ENCODE measurements at places on chromosomes 5 and 9.

DNA sequence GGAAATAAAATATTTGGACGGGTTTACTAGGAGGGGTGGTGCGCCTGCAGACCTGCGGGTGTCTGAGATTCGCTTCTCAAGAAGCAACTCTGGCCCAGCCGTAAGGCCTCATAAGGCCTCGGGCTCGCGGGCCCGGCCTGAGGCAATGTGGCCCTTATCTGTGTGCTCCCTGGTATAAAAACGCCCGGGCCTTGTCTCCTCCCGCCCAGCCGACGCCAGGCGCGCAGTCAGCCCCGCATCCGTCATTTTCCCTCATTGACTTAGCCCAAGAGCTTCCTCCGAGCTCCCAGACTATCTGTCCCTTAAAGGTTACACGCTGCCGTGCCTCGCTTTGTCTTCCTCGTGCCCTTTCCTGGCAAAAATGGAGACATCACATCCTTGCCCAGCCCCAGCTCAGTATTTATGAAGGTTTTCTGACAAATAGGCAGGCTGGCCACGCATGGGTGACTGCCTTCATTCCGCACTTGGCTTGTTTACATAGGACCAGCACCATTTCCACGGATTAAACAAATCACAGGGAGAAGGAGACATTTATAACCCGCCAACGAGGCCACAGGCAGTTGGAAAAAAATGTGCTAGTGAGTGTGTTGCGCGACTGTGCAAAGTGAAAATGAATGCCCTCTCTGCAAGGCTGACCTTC is 74.5 kb upstream of the TBCA start:
- DNase-seq, result no peak

DNA sequence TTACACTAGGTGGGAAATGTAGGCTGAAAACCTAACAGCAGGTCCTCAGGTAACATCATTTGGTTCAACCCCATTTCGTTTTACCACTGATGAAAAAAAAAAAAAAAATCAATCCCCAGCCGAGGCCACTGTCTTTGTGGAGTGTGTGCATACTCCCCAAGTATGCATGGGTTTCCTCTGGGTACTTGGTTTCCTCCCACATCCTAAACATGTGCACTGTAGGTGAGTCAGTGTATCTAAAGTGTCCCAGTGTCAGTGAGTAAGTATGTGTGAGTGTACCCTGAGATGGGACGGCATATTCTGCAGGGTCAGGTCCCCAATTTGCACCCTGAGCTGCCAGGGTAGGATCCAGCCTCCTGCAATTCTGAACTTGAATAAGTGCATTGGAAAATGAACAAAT is 966.5 kb upstream of the DMAC1 start:
- no peak for DNase-seq

DNA sequence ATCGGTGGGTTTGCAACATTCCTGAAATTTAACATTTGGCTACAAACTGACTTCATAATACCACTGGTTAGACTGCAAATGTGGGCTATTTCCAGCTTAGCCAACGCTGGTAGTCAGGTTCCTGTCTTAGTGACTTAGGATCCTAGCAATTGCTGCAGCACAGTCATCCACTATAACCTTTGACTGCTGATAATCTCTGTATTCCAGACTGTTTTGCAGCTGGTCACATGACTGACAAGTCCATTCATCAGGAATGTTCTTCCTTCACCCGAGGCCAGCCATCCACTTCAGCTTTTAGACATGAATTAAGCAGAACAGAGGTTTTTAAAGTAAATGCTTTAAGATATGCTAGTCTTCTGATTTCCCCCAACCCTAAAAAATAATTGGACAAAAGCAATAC is 425.9 kb upstream of the MPDZ start:
- DNase-seq, result no peak

DNA sequence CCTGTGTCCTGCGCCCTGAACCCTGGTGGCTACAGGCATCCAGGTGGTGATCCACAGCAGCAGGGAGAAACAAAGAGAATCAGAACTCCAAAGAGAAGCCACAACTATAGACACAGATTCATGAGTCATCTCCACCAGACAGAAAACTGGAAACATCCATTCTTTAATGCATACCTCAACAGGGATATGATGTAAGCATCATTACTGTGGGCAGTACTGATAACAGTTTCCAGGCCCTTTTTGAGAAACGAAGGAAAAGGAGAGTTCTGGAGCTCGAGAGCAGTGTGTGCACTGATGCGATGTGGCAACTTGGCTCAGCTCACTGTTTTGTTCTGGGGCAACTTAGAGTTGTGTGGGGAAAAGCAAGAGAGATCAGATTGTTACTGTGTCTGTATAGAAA is 215.6 kb upstream of the ADAMTS16 start:
- no peak for DNase-seq

GRCh38 chr5:178330791-178331404 is 98.3 kb upstream of the PHYKPL start:
- DNase-seq, result no peak

DNA sequence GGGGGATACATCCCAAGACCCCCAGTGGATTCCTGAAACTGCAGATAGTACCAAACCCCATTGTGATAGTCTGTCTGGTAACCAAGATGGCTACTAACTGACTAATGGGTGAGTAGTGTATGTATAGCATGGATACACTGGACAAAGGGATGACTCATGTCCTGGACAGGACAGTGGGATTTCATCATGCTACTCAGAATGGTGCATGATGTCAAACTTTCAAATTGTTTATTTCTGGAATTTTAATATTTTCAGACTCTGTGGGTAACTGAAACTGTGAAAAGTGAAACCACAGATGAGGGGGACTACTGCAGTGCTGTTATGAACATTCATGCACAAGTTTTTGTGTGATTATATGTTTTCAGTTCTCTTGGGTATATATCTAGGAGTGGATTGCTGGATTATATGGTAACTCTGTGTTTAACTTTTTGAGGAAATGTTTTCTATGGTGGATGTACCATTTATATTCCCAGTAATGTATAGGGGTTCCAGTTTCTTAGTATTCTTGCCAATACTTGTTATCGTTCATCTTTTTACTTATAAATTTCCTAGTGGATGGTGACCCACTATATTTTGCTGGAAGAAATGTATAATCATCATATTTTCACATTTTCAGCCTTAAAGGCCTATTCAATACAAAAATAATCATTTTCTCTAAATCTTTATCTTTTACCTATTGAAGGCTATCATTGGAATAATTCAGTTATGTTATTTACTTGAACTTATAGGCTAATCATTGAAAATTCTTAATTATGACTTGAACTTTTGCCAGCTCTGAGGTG is 140.9 kb downstream of the NR3C1 start:
- DNase-seq, result no peak

DNA sequence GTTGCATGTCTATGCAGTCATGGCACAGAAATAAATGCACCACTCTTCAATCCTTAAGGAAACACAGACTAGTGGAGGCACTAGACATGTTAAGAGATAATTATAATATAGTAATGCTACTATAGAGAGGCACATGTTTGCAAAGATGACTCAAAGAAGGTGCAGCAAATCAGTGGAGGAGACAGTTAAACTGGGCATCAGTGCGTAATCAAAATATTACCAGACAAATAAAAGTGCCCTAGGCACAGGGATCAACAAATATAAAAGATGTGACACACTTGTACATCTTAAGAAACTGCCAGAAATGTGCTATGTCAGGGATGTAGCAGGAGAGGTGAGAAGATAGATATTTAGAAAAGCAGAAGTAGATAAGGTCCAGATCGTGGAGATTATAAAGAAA is 642.1 kb downstream of the SLCO4C1 start:
- no peak for DNase-seq

DNA sequence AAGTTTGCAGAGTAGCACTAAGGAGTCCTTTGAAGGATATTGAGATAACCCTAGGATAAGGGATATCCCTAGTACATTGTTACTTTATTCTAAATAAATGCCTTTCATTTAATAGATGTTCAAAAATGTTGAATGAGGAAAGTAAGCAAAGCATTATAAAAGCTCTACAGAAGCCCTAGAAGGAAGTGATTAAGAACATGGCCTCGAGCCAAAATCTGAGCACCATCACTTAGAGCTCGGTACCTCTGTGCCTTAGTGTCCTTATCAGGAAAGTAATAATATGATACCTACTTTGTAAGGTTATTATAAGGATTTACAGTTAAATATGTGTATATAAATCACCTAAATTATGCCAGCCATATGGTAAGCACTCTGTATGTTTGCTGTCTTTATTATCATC is 242.6 kb downstream of the KIAA0825 start:
- no peak for DNase-seq

DNA sequence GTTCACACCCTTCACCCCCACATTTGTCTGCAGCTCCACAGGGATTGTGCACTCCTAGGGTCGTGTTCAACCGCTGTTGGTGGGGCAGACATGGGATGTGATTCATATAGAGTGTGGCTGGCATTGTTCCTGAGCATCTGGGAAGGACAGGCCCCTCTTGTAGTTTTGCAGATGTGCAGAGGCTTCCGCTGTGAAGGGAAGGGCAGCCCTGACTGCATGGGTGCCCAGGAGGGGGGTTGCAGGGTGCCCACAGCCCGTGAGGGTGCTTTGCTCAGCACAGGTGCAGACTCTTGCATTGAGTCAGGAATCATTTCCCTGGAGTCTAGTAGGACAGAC is 30.2 kb upstream of the PITX1 start:
- DNase-seq, result no peak

DNA sequence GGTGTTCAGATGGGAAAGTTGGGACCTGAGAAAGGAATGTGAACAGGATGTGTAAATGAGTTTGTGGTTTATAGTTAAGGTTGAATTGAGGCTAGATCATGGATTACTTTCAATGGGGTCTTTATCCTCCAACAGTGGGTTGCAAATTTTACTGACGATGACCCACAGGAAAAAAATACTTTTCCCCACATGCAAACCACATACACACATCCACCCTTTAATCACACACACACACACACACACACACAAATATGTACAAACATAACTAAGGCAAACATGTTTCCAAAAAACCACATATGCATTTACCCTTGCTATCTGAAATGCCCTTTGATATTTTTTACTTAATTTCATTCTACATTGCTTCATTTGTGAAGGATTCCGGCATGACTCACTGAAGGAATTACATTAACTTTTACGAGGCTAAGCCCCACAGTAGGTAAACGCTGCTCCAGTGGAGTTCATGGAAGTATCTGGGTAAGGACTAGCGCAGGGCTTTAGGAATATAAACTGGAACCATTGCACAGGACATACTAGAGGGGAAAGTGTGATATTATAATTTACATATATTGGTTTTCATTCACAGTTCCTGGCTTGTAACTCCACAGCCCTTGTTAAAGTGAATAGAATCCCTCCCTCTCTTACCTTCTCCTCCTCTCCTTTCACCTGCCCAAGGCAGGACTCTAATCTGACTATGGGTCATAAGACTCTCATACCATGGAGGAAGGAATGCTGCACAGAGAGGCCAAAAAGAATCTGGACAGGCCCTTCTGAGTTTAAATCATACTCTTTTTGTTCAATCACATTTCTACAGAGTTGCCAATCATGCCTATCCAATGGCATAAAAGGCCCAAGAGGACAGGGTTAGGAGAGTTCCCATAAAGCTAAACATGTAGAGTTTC is 8.5 kb upstream of the SPEF2 start:
- DNase-seq, result no peak

GRCh38 chr5:146906803-146907202 is 28.2 kb upstream of the PPP2R2B start:
- no peak for DNase-seq

DNA sequence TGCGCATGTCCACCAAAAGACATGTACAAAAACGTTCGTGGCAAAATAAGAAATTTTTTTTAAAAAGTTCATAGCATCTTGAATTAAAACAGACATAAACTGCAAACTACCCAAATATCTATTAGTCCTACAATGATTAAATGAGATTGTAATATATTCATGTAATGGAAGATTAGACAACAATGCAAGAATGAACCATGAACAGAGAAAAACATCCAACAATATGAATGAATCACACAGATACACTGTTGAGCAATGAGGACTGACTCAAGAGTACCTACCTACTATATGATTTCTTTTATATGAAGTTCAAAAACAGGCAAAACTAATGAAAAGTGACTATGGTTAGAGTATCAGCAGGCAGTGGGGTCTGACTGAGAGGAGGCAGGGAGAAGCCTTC is 17.9 kb upstream of the CTNNAL1 start:
- no peak for DNase-seq

- DNase-seq, result no peak
These were observed 195.4 kb downstream of the MPDZ start for GRCh38 chr9:13083963-13084528.

DNA sequence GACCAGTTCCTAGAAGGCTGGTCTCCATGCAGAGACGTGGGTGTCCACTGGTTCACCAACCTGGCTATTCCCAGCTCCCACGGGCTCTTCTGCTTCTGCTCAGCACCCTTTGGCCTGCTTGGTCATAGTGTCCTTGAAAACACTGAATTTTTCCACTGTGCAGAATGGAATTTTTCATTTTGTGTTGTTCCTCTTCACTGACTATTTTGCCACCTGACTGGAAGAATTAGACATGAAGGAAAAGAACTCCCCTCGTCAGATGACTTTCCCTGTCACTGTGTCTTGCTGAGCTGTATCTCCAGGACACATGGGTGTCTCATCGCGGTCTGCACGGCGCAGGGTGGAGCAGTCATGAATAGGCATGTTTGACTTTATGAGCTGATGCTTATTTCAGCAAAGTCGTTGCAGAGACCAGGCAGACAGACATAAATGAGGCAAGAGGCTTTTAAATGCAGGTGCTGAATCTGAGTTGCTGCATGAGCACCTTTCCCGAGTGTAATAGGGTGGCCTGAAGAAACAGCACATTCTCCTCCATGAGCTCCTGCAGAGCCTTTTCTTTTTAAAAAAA is 50.2 kb upstream of the SEMA4D start:
- DNase-seq, result no peak

DNA sequence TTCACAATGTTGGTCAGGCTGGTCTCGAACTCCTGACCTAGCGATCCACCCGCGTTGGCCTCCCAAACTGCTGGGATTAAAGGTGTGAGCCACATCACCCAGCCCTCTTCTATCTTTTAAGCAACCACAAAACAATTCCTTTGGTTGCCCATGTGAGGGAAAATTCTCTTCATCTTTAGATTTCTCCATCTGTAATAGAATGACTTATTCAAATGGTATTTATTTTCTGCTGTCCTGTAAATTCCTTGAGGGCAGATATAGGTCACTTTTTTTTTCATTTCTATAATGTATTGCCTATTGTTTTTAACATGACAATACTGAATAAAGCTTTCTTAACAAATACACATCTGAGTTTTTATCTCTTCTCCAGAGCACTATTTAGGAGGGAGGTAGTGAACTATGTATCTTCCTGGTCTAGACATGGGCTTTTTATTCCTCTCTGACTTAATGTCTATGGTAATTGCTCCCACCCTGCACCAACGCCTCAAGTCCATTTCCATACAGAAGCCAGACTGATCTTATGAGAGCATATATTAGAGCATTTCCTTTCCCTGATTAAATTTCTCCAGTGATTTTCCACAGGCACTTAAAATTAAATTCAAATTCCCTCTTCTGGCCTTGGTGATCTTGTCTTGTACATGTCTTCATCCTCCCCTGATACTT is 595.6 kb downstream of the CAAP1 start:
- DNase-seq, result no peak

- DNase-seq, result no peak
These were observed 68.7 kb downstream of the INSYN2B start for GRCh38 chr5:169911448-169912212.

GRCh38 chr5:106940986-106941385 is 729.8 kb downstream of the EFNA5 start:
- no peak for DNase-seq
